T-cell (primary cell): ENCODE measurements at places on chromosomes 3 and 15. TPM values are rescaled to one million over a fixed set of nuclear protein-coding genes. Genes with fewer than 3 reads are reported as not detected.

DNA sequence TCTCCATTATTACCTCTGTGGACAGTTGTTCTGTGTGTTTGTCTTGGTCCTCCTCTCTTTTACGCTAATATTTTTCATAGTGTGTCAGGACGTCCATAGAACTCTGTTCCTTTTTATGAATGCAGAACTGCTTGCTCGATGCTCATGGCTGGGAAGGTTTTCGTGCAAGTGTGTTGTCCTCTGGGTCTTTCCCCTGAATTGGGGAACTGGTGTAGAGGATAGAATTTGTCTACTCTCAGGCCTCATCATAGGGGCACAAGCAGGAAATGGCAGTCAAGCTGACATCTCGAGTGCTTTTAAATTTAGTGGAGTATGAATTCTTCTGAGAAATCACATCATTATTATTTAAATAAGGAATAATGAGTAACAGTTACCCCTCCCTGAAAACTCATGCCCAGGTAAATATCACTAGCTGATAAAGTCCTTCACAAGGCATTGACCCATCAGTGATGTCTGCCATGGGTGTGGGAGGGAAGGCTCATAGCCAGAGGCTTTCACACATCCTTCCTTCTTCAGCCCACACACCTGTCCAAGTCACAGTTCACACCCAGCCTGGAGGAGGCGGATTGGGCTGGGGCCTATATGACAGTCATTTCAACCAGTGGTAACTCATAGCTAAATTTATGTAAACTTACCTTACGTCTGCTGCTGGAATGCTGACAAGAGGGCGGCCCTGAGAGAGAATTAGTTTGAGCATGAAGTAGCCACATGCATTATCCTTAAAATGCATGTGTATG, 226.1 kb downstream of the PLCL2 start:
- no peak for DNase-seq

DNA sequence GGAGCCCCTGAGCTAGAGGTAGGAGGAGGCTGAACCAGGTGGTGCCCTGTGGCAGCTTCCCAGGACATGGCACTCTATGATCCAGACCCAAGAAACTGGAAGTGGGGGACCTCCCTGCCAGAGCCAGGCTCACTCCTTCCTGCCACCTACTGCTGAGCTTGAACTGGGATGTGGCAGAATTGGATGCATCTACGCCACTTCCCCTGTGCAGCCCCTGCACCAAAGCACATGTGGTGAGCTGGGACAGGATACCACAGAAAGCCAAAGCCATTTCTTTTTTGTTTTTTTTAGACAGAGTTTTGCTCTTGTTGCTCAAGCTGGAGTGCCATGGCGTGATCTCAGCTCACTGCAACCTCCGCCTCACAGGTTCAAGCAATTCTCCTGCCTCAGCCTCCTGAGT, 518.0 kb upstream of the PPP2R3A start:
- DNase-seq, result no peak

DNA sequence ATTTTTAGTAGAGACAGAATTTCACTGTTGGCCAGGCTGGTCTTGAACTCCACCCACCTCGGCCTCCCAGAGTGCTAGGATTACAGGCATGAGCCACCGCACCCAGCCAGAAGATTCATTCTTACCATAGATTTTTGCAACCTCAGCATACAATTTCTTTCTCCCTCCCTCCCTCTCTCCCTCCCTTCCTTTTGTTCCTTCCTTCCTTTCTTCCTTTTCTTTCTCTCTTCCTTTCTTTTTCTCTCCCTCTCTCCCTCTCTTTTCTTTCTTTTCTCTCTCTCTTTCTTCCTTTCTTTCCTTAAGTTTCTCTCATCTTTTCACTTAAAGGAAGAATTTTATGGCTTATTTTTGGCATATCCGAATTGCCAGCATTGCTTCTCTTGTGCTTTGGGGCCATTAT, 58.0 kb downstream of the PRKAR2A start:
- DNase-seq, result no peak

DNA sequence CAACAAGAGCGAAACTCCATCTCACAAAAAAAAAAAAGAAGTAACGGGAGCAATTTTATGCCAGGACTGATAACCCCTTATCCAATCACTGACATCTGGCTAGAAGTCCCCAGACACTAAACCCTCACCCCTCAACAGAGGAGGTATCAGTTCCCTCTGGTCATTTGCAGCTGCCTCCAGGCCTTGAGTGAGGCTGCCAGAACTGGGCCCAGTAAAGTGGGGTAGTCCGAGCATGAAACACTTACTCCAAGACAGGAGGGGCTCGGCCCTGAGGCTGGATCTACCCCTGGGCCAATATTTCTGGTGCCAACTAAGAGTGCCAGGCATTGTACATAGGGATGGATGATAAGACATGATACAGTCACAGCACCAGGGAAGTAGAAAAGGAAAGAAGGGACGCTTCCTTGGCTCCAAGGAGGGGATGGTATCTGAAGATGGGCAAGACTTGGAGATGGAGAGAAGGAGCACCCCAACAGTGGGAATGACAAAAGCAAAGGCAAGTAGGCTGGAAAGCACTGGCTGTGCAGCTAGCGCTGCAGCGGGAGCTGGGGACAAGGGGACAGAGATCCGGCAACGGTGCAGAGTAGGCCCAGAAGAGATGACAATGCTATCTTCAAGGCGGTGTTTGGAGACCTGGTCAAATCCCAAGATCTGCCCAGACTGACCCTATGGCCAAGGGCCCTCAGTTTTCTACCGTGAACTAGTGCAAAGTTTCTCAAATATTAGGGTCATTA, 2.2 kb downstream of the XXYLT1 start:
- no peak for DNase-seq

DNA sequence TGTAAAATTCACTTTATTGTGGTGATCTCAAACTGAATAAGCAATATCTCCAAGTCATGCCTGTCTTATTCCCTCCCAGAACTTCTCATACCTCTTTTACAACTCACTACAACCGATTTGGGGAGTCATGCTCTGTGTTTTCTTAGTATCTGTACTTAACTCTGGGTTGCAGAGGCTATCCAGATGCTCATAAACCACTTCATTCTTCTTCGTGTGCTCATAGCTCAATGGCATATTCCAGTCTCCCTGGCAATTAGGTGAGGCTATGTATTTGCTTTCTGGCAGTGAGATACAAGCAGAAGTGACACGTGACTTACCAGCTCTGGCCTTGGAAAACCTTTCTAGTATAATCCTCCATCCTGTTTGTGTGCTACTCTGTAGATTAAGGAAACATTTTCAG, 360.9 kb downstream of the ZNF385D start:
- no peak for DNase-seq

DNA sequence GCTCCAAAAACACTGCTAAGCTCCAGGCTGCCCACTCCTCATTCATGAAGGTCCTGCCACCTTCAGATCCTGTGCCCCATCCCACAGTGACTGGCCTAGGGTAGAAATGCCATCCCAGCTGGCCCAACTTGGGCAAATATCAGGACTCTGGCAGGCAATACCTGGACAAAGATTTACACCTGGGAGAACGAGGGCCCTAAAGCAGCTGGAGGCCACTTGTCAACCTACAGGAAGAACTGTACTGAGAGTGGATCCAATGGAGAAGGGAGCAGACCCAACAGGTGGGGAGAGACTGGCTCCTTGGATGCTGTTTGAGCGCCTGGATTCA, 57.1 kb upstream of the GATA2 start:
- DNase-seq, result no peak

- no peak for DNase-seq
Observed at GRCh38 chr15:52037889-52038505, 19.0 kb downstream of the MAPK6 start.

DNA sequence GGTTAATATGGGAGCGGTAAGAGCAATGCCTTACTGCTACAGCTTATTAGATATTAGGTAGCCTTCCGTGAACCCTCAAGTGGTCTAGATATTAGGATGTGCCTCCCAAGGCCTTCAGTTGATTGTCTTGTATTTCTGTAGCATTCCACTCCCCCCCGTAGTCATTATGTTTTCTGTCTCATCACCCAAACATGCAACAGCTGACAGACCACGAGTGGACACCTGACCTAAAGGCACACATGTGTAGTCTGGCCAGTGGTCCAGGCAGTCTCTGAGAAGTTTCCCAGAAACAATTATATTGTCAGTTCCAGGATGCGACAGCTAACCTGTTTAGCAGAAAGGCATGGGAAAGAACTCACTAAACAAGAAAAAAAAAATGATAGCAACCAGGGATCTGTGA, 1000.9 kb downstream of the AGBL1 start:
- DNase-seq, result no peak

- DNase-seq, result no peak
Observed at GRCh38 chr15:52328680-52329079, 33.1 kb upstream of the MYO5C start.

Gene ERICH6
- total RNA-seq, result 0.39 TPM

Gene EIF2A
- 81.5 TPM for total RNA-seq
